G401 (cell line): ENCODE measurements at places on chromosomes 3 and 15.

DNA sequence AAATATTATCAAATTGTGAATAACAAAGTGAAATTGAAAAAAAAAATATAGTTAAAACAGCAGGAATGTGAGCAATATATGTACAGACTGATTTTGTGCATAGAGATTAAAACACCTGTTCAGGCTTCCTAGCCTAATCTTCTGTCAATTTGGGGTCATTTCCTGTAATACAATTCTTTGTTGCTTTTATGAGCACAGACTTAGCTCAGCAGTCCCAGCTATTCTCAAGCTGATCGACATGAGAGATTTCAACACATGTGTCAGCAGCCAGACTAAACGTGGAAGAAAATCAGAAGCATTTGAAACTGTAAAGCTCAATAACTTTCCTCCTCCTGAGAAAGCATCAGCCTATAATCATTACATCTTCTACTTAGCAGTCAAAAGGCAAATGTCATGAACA is 1.6 kb upstream of the FHIT start:
- DNase-seq, result no peak

- no peak for DNase-seq
Measured at GRCh38 chr3:65914740-65915367, 123.9 kb downstream of the MAGI1 start.

GRCh38 chr3:177250151-177250550 is 52.9 kb upstream of the TBL1XR1 start:
- DNase-seq, result no peak

DNA sequence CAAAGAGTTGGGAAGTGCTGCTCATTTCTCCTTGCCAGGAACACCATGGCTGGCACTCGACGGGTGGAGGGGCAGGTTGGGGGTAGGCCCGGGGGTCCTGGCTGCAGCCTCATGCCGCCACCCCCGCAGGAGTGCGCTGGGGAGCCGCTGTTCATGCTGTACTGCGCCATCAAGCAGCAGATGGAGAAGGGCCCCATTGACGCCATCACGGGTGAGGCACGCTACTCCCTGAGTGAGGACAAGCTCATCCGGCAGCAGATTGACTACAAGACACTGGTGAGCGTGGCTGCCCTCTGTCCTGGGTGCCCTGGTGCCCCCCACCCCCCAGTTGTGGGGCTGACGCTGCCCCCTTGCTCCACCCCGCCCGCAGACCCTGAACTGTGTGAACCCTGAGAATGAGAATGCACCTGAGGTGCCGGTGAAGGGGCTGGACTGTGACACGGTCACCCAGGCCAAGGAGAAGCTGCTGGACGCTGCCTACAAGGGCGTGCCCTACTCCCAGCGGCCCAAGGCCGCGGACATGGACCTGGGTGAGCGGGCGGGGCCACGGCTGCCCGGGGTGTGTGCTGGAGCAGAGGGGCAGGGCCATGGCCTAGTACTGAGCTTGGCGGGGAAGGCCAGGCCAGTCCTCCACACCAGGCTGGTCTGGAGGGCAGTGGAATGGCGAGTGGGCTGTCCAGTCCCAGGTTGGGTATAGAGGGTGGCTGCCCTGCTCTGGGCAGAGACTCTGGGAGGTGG is 45.1 kb downstream of the PLXNA1 start:
- DNase-seq, result no peak

DNA sequence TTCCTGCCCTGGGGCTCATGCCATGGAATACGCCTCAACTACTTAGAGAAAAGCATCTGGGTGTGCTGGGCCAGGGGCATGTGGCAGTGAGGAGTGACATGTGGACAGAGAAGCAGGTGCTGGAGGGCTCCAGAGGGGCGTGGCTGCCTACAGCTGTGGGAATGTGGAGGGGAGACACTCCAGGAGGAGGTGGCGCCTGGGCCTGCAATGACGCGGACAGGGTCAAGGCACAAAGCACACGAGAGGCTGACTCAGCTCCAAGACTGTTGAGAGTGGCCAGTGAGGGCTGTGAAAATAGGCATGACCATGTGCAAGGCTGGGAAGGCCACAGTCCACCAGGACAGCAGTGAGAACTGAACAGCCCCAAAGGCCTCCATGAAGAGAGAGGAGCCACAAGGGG is 48.5 kb downstream of the PTH1R start:
- DNase-seq, result no peak

DNA sequence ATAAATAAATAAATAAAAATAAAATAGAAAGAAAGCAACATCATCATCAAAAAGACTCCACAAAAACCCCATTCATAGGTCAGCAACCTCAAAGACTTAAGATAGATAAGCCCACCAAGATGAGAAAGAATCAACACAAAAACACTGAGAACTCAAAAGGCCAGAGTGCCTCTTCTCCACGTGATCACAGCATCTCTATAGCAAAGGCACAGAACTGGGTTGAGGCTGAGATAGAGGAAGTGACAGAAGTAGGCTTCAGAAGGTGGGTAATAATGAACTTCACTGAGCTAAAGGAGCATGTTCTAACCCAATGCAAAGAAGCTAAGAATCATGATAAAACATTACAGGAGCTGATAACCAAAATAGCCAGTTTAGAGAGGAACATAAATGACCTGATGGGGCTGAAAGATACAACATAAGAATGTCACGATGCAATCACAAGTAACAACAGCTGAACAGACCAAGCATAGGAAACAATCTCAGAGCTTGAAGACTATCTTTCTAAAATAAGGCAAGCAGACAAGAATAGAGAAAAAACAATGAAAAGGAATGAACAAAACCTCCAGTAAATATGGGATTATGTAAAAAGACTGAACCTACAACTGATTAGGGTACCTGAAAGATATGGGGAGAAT is 26.4 kb downstream of the GNB5 start:
- no peak for DNase-seq

DNA sequence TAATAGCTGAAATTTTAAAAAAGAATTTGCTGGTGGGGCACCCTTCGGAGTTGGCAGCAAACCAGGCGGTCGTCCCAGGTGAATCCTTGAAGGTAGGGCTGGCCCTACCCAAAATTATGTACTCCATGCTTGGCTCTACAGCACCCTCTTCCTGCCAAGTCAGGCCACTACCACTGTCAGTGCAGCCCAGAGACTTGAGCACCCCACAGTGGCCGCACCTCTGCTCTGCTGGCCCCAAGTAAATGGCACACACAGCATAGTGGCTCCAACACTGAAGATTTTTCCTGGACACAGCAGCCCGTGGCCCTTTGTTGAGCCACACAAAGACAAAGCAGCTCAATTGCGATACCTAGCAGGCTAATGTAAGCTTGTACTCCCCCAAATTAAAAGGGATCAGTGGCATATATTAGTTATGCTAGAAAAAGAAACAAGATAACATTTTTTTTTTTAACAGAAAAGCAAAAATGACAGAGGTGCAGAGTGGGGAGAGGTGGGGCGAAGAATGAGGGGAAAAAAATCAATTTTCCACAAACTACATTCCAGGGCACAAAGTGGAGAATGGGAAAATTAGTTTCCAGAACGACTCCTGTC is 250.5 kb downstream of the UACA start:
- DNase-seq, result peak; percentile 25

- peak; percentile 78 for DNase-seq
Measured at GRCh38 chr3:12107071-12107713, 51.5 kb downstream of the TIMP4 start.

DNA sequence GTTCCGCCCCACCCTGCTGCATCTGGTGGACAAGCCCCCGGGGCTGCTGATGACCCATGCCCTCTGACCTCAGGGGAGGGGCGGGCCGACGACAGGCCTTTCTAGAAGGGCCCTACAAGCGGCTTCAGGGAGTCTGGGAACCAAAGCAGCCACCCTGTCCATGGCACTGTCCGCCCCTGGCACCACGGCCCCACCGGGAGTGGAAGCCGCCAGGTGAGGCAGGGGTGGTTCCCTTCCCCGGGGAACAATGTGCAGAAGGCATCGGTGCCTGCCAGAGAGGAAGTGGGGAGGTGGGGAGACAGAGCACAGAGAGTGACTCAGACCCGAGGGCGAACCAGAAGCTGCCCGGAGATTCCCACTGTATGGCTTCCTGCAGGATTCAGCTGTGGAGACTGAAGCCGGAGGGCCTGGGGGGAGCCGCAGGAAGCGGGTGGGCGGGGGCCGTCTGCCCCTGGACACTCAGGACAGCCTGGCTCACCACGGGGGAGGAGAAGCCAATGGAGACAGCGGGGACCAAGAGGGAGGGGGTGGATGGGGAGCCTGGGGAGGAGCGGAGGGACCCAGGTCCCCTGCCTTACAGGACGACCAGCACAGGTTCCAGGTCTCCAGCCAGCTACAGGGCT is 134.0 kb downstream of the TPRA1 start:
- no peak for DNase-seq

DNA sequence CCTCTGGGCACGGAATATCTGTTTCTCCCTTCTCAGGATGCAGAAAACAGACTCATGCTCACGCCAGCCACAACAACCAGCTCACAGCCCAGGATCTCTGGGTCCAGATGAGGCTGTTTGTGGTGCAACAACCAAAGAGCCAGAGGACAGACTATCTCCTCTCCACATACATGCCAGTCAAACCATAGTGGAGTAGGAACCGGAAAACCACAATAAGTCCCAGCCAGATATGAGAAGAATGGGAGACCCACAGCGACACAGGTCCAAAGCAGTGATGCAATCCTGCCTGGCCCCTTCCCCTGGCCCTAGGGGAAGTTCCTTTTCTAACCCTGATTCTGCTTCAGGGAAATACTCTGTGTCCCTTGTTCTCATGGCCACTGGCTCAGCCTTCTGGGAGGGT is 27.6 kb downstream of the MEX3B start:
- no peak for DNase-seq

DNA sequence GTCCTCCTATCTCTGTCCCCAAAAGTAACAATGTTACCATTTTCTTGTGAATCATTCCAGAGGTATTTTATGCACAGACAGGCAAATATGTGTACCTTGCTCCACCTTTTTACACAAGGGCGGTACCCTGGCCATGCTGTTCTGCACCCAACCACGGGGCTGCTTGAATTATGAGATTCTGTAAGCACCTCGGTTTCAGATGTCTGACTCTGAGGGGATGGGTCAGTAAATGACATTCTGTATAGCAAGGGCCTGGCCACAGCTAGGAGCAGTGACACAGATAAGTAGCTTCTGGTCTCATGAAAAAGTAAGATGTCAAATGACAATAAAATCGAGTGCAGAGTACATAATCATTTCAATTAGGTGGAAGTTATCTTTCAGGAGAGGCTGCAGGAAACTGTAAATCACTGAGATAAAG is 30.4 kb upstream of the FLNB start:
- DNase-seq, result no peak

DNA sequence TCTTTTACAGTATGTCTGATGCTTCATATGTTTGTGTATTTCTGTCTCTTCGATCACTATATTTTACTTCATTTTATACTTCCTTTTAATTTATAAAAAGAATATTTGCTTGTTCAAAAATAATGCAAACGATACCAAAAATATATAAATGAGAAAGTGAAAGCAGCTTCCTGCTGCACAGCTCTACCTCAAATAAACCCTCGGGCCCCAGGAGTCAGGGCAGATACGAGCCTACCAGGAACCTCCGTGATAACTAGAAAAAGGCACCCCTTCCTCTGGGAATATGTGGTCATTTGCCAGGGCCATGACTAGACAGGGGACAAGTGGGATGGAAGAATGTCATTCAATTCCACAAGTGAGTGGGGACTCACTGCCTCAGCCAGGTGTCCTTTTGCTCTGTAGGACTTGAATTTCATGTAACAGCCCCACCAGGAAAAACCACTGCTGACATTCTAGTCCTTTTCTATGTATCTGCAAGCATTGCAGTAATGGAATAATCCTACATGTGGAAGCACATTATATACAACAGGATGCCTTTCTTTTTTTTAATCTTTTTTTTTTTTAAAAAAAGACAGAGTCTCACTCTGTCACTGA is 133.3 kb downstream of the SUCLG2 start:
- DNase-seq, result no peak

GRCh38 chr15:64044300-64045100 is 1.8 kb downstream of the DAPK2 start:
- DNase-seq, result no peak

GRCh38 chr15:98898122-98898521 is 109.5 kb downstream of the PGPEP1L start:
- DNase-seq, result no peak

DNA sequence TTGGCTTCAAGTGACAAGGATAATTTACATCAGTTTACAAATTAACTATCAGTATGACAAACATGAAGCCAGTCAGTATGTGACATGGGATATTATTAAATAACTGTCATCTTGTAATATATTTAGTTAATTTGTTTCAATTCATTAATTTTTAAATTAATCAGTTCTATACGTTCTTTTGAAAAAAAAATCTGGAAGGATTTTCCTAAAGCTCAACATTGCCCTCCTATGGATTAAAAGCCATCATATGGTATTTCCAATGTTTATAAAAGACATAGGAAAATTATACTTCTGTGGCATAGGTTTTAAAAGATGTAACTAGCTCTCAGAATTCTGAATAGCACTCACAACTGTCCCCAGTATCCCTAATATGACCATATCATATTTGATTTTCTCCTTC is 134.4 kb downstream of the PLOD2 start:
- no peak for DNase-seq

DNA sequence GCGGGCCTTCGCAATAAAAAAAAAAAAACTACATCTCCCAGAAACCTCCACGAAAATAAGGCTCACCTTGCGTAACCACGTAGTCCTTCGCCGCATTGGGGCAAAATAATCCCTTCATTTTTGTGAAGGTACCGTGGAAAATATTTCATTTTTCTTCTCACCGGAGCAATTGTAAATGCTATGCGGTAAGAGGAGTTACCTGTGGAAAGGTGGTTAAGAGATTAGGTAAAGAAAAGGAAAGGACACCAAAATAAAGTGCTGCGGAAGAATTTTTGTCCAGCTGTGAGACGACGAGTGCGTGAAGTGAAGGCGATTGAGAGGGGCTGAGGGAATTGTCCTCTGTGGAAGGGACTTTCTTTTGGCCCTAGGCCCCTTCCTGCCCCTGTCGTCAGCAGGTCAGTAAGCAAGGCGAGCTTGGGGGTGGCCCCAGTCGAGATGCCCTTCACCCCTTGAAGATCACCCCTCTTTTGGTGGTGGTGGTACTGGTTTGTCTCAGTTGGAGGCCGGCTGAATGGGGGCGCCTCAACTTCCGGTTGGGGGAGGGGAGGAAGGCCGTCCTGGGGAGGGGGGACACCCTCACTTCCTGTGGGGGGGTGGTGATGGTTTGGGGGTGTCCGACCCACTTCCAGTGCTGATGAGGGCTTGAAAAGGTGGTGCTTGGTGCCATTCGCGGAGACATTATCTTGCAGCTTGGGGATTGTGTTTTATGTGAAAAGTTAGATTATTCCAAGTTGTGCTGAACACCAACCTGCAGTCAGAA is at the start of gene HMG20A:
HMG20A (plus strand) TSS at position 279 of the 760 bp plus-strand sequence. CDS start 37,520 bp downstream, outside the sequence.
- DNase-seq, result no peak

DNA sequence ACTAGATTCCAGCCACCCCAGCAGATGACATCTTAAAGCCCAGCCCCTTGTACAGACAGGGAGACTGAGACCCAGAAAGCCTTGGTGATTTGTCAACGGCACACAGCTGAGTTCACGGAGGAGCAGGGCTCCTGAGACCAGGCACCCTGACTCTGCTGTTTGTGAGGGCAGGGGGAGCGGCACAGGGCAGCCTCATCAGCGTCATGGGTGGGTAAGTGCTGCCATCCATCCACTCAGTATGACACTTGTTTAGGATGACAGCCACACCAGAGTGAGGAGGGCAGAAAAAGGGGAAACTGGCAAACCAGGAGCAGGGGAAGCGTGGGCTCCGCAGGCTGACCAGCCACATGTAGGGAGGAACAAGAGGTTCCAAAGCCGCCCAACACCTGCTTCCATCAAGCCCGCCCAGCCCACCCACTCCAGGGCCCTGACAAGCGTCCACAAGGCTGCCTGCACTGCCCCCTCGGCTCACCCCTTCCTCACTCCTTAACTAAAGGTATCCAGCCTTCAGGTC is 19.9 kb downstream of the RBPMS2 start:
- no peak for DNase-seq
